ENCODE measurements at places on chromosomes 6 and 20.

DNA sequence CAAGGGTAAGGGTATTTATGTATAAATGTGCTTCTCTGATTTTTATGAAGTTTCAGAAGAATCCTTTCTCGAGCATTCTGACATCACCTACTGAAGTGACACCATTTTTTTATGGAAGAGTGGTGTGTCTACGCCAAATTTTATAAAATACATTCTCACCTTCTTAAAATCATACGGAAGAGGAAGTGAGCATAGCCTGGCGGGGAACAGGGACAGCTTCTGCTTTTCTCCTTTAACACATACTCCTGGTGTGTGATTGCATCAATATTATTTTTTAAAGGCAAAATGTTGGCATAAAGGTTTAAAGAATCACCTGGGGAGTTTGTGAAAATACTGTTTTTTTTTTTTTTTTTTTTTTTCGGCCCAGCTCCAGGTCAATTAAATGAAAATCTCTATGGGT lies 733.6 kb upstream of the MAN1A1 start:
- DNase-seq, result no peak

GRCh38 chr20:24953621-24954133 lies 4.6 kb downstream of the CST7 start:
- no peak for DNase-seq

- DNase-seq, result peak; percentile 17
Observed at GRCh38 chr20:59829054-59829785, 104.2 kb downstream of the SYCP2 start.

- DNase-seq, result no peak
Observed at GRCh38 chr6:3057063-3057770, 11.1 kb upstream of the RIPK1 start.

DNA sequence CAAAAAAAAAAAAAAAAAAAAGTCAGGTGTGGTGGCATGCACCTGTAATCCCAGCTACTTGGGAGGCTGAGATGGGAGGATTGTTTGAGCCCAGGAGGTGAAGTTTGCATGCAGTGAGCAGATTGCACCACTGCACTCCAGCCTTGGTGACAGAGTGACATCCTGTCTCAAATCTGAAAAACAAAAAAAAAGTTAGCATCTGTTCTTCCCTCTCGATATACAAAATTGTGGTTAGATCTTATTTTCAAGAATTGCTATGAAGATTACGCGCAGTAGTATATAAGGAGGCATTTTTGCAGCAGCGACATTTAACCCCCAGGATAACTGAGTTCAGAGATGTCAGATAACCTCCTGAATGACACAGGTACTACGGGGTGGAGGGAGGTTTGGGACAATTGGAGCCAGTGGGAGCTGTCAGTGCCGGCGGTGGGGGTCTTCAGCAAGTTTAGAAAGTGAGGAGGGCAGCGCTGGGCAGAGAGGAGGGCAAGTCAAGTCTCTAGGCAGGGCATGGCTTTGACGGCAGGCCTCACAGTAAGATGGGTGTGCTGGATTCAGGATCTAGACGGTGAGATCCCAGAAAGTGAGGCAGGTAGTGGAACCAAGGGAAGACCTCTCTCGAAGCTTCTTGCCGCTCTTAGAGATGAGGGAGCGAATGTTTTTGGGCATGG lies 26.2 kb upstream of the MRPS18A start:
- DNase-seq, result no peak

GRCh38 chr20:36162272-36162966 lies 7.9 kb downstream of the EPB41L1 start:
- no peak for DNase-seq

DNA sequence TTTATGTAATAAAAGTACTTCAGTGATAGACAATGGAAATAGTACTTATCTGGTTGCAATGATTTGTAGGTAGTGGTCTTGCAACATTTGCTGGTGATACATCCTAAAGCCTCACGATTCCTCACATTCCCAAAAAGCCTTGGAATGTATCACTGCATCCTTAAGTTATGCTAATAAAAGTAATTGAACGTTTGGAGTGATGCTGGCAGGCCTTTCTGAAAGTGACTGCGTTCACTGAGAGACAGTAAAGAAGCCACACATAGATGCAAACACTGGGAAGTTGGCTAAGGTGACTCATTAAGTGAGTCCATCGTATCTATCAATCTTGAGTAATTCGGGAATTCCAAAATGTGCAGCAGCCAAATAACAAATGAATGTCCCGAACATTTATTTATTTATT lies 444.1 kb upstream of the SOX4 start:
- DNase-seq, result no peak

GRCh38 chr6:105901583-105901982 lies 184.6 kb upstream of the PRDM1 start:
- no peak for DNase-seq

GRCh38 chr6:42453654-42454427 lies 2.1 kb upstream of the TRERF1 start:
- DNase-seq, result peak; percentile 24

DNA sequence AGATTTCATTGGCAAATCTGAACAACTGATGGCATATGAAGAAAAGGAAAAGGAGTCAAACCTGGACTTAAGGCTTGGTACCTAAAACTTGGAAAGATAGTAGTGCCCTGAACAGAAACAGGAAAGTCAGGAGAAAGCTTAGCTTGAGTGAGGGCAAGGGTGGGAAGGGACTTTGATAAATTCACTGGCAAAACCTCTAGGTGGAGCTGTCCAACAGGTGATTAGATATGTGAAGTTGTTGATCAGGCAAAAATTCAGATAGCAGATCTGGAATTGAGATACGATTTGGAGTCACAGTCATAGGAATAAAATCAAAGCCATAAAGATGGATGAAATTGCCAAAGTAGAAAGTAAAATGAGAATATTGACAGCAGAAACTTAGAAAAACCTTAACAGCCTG lies 16.1 kb upstream of the ZNF292 start:
- no peak for DNase-seq

GRCh38 chr6:14676064-14676463 lies 558.5 kb downstream of the CD83 start:
- no peak for DNase-seq

GRCh38 chr6:85065831-85066230 lies 301.4 kb upstream of the TBX18 start:
- no peak for DNase-seq

DNA sequence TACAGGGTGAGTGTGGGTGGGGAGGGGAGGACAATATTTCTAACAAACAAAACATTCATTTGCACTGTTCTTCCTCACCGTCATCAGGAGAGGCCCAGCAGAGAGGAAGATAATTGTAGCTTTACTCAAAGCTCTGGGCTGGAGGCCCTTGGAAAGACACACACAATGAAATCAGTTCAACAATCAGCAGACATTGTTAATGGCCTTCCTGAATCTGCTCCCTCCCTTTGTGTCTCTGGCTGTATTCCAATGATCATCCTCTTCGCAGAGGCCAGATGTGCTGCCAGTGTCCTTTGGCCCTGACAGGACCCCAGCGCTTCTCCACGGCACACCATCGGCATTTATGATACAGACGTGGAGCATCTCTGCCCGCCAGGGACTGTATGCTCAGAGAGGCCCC lies 44.6 kb upstream of the LRFN2 start:
- DNase-seq, result no peak

- no peak for DNase-seq
Observed at GRCh38 chr6:3635482-3635881, 116.0 kb downstream of the PXDC1 start.

DNA sequence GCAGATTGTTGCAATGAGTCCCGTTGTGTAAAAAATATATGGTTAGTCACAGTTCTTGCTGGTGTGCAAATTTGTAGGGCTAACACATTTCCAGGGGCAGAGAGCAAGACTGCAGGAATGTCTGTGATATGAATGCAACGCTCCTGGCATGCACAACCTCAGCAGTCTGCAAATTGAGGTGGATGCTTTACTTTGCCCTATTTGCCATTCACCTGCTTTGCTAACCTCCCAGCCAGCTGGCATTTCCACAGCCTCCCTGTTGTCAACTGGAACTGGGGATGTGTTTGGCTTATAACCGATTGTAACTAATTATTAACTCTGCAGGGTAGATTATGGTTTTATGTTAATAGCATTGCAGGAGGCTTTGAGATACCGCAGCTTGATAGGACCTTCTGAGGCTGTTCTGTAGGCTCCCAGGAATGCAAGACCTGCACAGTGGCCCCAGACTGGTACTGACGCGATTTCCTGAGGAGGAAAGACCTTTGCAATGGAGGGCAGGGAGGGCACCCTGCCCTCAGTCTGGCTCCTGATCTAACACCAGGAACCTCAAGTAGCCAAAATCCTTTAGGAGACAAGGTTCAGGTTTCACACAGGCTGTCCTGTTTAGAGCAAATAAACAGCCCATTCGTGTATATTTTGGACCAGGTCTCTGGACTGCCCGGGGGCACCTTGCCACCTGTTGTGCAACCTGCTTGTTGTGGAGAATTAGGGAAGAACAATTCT lies 53.4 kb downstream of the EDN1 start:
- DNase-seq, result no peak

GRCh38 chr6:69835414-69836179 lies 30.8 kb upstream of the COL19A1 start:
- no peak for DNase-seq

DNA sequence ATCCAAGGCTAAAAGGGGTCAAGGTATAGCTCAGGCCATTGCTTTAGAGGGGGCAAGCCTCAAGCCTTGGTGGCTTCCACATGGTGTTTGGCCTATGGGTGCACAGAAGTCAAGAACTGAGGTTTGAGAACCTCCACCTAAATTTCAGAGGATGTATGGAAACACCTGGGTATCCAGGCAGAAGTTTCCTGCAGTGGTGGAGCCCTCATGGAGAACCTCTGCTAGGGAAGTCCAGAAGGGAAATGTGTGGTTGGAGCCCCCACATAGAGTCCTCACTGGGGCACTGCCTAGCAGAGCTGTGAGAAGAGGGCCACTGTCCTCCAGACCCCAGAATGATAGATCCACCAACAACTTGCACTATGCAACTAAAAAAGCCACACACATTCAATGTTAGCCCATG lies 678.7 kb upstream of the ADGRB3 start:
- DNase-seq, result no peak

DNA sequence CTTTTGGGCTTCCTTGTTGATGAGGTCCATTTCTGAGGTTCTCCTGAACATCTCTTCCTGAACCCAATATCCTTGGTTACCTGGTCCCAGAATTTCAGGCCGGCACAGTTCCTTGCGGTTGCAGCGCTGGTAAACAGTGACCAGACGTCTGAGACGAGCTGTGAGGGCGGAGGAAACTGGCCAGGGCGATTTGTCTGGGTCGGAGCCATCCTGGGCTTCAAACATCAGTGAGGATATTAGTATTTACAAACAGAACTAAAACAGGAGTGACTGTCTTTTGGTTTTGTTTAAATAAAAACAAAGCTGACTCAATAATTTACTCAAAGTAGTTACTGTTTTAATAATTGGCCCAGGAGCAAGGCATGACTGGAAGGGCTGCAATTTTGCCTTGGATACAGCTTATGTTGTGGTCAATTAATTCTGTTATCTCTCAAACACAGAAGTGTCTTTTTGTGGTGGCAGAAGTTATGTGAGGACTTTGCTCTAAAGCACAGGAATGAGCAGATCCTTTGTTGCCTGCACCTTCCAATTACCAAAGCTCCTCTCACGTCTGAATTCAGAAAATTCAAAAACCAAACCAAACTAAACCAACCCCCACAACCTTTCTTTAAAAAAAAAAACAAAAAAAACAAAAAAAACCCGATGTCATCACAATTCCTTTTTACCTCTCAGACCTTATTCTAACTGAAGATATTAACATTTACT lies 58.7 kb upstream of the EMILIN3 start:
- DNase-seq, result no peak

DNA sequence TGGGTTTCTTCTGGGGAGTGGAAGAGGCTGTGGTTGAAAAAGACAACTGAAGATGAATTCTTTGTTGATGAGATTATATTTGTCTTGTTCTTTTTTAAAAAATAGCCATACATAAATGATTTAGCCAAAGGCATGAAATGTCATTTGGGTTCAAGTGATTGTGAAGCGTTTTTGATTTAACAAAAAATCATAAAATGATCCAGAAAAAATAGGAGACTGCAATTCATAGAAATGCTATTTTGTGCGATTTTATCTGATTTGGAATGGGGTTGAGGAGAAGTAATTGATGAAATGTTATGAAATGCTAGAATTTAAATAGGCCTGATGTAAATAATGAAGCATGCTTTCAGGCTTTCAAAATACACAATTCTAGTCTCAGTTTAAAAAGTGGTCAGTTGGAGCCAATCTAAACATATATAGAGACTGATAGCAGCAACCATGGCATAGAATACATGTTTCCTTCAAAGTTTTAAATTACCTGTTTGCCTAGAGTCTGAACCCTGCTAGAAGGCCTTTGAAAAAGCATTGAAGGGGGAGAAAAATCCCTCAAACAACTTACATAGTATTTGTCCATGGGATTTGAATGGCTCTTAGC lies 21.8 kb downstream of the PFDN4 start:
- no peak for DNase-seq

- DNase-seq, result no peak
Observed at GRCh38 chr6:107977283-107977682, 19.3 kb upstream of the SEC63 start.

DNA sequence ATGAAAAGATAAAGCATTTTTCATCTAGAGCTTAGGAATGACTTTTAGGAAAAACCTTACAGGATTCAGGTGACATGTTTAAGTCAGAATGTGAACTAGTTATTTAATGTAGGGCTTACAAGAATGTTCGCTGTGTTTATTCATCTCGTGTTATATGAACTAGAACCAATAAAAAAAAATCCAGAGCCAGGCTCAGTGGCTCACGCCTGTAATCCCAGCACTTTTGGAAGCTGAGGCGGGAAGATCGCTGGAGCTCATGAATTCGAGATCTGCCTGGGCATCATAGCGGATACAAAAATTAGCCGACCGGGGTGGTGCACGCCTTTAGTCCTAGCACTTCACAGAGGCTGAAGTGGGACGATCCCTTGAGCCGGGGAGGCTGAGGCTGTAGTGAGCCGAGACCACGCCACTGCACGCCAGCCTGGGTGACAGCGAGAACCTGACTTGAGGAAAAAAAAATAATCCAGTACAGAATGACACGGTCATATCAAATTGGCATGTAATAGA lies 46.3 kb downstream of the OR2B2 start:
- no peak for DNase-seq

DNA sequence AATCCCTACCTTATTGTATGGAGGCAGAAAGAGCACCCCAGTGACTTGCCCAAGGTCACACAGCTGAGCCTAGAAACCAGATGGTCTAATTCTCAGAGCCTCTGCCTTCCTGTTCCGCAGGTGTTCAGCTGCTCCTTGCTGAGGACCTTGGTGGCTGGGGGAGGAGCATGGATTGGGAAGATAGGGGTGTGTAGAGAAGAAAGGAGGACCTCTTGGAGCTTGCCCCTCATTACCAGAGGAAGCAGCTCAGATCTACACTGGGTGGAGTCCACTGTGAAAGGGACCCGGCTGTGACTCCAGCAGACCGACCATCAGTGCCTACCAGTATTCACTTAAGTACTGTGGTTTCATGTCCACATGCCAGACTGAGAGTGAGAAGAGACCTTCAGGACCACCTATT lies 15.2 kb downstream of the FOXP4 start:
- no peak for DNase-seq

GRCh38 chr6:169045486-169045885 lies 208.2 kb downstream of the THBS2 start:
- DNase-seq, result no peak

- DNase-seq, result no peak
Observed at GRCh38 chr6:169943241-169944060, 192.0 kb downstream of the ERMARD start.

GRCh38 chr6:76509397-76509796 lies 436.9 kb upstream of the IMPG1 start:
- DNase-seq, result no peak

- no peak for DNase-seq
Observed at GRCh38 chr20:36663031-36663430, 17.0 kb upstream of the SLA2 start.

Measured in upper lobe of left lung (tissue), 6 donors.